ENCODE measurements at places on chromosomes 11 and 22.

GRCh38 chr22:36191106-36191836, 10.3 kb downstream of the APOL4 start:
- DNase-seq, result no peak

- peak; percentile 80 for DNase-seq
Observed at GRCh38 chr11:6404342-6405051, 14.2 kb downstream of the SMPD1 start.

GRCh38 chr22:29480512-29481264, 670 bp downstream of the NEFH start:
- DNase-seq, result peak; percentile 78

DNA sequence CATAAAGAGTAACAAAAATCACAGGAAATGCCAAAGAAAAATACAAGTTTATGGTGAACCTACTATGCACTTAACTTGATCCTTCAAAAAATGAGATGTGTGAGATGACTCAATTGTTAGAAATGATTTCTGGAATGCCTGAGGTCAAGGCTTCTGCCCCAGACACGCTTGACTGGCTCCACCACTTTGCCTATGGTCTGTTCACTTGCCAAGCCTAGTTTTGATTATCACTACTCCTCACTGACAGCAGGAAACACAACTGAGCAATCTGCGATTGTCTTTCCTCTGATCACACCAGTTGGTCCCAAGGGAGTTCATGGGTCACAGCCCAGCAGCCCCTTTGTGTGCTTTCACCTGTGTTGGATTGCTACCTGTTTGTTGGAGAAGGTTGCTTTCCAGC, 20.6 kb upstream of the PRDM10 start:
- DNase-seq, result peak; percentile 92

Measured in fibroblast of skin of right biceps (primary cell).